Activated T-cell treated with anti-CD3 and anti-CD28 coated beads, Interleukin-2, amount 50 U/mL, for 72 hours (primary cell): ENCODE measurements at places on chromosomes 5 and 9. TPM values are rescaled to one million over a fixed set of nuclear protein-coding genes. Genes with fewer than 3 reads are reported as not detected.

- DNase-seq, result peak; percentile 70
These were observed 84.7 kb downstream of the PTTG1 start for GRCh38 chr5:160506006-160507004.

- DNase-seq, result no peak
These were observed 16.4 kb downstream of the RETREG1 start for GRCh38 chr5:16600397-16600796.

DNA sequence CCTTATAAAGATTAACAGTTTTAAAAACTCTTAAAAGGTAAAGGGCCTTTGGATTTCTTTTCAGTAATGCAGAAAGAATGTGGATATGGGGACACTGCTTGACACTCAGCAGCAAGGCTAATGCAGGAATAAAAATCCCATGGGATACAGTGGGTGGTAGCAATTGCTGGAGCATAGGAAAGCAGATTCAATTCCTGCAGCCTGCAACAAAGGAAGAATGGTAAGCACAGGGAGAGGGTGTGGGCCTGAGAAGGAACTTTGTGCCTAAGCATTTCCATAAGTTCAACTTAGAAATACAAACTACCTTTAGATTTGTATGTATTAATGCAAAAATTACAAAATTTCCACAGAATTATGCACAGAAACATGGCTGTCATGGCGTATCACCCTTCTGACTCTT lies 65.8 kb upstream of the CDK5RAP2 start:
- DNase-seq, result no peak

EDIL3 gene
- total RNA-seq, result not detected

DIPK1B gene
- 0.72 TPM for total RNA-seq

PCDHA9 gene
- total RNA-seq, result not detected

ADGRD2 gene
- total RNA-seq, result not detected
